Anterior cingulate cortex (tissue), 58 donors: ENCODE measurements at places on chromosomes 1 and 21.

DNA sequence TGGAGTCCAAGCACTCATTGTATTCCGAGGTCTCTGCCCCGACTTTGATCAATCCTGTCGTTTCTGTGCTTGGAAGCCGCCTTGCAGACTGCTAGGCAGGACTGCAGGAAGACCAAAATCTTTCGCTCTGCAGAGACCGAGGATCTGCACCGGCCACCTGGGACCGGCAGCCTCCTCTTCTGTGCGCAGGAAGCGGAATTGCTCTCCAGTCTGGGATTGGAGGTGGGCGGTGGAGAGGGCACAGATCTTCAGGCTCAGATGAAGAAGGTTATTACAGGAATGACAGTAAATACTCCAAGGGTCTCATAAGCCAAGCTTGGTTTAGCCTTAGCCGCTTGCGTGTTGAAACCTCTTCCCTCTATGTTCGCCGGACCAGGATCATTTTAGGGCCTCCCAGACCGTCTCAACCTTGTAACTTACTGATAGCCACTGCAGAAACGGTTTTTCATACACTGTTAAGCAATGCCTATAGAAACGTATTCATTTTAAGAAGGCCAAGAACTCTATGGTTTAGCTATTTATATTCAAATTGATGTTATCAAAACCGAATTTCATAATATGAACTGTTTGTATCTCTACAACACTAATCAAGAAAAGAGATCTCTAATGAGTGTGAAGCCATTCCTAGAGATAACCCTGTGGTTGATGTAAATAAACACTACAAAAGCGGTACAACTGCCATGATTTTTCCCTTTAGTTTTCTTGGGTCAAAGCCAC is 1.1 kb downstream of the MIA3 start:
- no peak for DNase-seq

DNA sequence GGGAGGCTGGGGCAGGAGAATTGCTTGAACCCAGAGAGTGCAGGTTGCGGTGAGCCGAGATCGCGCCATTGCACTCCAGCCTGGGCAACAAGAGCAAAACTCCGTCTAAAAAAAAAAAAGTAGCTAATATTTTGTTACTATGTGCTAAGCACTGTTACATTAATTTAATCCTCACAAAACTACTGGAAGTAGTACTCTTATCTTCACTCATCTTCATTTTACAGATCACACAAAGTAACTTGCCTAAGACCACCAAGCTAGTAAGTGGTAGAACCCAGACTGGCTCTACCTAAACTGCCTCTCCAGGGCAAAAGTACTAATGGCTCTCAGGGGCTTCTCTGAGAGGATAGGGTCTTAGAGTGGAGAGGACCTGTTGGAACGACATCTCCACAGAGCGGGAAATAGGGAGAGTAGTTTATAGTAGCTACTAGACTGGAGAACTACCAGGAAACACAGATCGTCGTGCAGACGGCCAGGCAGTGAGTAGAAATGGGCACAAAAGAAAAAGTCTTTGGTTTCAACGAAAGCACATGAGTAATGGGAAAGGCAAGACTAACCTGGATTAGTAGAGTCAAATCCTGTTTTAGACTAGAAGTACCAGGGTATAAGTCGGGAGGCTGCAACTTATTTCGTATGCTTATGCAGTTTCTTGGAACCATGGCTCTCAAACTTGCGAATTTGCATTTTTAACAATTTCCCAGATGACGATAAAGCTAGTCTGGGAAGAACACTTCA is 1.4 kb downstream of the CLCC1 start:
- DNase-seq = no peak

DNA sequence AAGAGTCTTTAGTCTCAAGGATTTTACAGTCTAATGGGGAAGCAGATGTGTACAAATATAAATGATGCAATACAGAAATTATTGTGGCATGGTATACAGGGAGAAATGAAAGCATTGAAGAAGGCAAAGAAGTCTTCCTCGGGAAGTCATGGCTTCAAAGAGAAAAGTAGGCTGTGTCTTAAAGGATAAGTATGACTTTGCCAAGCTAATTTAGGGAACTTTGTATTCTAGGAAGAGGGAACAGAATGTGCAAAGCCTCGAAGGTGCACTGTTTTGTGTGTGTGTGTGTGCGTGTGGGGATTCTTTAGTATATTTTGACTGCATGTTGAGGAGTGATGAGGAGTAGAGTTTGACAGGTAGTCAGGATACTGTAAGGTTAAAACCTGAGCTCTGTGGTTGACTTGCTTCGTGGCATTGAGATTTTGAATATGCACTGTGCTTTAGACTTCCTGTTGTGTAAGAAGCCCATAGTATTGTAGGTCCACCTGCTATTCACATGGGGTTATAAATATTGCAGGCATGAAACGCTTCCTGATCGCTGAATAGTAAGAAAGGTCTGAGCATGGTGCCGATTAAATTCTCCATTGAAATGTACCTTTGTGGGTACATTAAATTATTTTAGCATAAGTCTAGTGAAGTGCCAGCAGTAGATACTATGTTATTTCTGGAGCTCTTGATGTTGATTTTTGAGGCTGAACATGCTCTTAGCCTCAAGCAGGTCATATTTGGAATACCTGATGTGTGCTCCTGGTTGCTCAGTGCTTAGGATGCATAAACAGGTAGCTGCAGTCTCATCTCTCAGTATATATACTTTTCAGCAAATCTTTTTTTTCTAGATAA is 8.0 kb downstream of the SMAP2 start:
- DNase-seq = peak; percentile 19

DNA sequence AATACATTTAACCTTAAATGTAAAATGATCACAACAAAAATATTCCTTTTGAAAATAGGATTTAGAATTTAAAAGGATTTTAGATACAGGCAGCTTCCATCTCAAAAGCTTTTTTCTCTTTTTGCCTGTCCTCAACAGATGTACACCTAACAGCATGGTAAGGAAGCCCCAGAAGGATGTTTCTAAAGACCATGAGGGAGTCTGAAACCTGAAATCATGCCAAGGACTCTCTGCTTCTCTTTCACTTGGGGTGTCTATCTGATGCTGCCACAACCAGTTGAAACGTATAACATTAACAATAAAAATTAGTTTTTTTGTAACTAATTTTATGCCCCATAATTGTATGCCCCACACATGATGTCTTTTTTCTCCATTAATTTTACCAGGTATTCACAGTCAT is 5.4 kb upstream of the ZNF281 start:
- DNase-seq = no peak

DNA sequence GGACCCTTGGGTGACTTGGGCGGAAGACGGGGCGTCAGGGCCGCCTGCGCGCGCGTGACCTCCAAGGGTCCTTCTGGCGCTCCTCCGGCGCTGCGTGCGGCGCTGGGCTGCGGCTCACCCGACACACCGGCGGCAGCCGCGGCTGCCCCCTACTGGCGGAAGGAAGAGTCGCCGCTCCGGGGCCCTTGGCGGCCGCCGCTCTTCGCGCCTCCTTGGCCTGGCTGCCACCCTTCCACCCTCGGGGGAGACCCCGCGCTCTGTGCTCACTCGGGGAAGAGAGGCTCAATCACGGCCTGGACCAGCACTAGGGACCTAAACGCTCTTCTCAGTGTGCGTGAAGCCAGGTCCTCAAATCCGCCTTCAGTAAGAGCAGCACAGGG is 89.7 kb downstream of the DMRTA2 start:
- no peak for DNase-seq

DNA sequence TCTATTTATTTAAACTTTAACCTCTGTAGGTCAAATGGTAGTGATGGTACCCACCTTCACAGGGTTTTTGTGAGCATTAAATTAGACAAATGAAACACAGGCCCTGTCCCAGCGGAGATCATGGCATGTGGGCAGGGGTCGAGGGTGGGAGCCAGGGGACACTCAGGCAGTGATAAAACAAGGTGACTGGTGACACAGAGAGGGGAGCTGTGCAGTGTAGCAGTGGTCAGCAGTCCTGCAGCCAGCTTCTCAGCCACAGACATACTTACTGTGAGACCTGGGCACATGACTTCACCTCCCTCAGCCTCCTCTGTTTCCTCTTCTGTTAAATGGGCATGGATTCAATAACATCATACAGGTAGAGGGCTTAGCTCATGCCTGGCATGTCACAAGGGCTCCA is 44.9 kb downstream of the SRRM1 start:
- no peak for DNase-seq

GRCh38 chr1:181178241-181178879 is 89.9 kb downstream of the IER5 start:
- no peak for DNase-seq

DNA sequence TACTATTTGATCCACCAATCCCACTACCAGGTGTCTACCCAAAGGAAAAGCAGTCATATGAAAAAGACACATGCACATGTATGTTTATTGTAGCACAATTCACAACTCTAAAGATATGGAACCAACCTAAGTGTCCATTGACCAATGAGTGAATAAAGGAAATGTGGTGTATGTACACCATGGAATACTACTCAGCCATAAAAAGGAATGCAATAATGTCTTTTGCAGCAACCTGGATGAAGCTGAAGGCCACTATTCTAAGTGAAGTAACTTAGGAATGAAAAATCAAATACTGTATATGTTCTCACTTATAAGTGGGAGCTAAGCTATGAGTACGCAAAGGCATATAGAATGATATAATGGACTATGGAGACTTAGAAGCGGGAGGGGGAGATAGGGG is 12.6 kb downstream of the ADIPOR1 start:
- DNase-seq = no peak

DNA sequence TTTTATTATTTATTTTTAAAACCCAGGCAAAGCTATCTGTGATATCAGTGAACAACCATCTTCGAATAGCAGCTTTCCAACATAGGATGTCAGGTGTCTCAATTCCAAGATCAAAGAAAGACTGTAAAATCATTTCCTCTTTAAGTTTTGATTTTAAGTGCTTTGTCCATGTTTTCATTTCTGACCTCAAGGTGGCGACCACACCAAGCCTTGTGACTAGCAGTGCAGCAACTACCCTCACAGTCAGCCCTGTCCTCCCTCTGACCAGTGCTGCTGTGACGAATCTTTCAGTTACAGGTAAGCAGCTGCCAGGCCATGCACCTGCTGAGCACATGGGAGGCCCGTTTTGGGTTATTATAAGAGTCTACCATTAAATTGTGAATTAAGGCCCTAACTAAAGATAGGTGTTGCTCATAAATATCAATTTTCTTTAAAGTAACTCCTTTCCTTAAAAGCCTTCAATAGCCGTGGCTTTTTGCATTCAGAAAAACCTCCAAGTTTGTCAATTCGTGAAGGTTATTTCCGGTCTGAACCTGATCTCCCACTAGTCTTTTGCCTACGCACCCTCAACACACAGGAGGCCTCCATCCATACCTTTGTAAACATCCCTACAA is 117.0 kb downstream of the CD247 start:
- DNase-seq = no peak

DNA sequence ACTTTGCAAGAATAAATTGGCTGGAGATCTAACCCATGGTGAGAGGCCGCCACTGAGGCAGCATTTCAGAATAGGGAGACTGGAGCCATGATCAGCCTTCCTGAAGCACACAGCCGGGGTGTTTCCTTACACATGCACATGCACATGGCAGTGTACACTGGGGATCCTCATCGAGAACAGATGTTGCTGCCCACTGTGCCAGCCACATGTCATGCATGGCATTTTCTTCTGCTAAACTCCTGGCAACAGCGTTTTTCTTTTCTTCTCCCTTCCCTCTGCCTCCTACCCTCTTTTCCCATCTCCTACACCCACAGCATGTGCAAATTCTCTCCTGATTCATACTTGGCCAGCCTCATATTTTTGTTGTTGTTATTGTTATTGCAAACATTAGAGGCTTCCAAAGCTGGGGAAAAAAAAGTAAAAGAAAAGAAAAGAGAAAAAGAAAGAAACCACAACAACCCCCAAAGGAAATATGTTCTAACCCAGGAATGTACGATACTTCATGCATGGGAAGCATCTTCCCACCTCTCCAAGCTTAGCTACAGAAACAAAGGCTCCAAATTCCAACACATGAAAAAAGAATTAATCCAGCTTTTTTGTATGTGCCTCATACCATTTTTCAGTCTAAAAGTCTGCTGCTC is 344.0 kb downstream of the ASTN1 start:
- DNase-seq = no peak

GRCh38 chr1:58304346-58304975 is 242.1 kb downstream of the OMA1 start:
- DNase-seq = no peak

DNA sequence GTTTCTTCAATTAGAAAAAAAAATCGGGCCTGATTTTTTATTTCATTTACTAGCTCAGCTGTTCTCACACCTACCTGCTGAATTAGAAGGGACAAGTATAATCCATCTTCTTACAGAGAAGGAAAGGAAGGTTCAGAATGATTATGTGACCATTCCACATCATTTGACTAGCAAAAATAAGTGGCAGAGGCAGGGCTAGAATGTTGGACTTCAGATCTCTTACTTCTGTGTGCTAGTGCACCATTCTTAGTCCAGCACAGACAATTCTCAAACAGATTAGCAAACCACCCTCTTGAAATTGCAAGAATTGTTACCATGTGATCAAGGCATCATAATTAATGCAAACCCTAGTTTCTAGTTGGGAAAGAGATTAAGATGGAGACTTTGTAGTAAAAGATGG is 32.7 kb downstream of the CTH start:
- no peak for DNase-seq

GRCh38 chr21:41562101-41563000 is 54.4 kb upstream of the TMPRSS2 start:
- DNase-seq = no peak

DNA sequence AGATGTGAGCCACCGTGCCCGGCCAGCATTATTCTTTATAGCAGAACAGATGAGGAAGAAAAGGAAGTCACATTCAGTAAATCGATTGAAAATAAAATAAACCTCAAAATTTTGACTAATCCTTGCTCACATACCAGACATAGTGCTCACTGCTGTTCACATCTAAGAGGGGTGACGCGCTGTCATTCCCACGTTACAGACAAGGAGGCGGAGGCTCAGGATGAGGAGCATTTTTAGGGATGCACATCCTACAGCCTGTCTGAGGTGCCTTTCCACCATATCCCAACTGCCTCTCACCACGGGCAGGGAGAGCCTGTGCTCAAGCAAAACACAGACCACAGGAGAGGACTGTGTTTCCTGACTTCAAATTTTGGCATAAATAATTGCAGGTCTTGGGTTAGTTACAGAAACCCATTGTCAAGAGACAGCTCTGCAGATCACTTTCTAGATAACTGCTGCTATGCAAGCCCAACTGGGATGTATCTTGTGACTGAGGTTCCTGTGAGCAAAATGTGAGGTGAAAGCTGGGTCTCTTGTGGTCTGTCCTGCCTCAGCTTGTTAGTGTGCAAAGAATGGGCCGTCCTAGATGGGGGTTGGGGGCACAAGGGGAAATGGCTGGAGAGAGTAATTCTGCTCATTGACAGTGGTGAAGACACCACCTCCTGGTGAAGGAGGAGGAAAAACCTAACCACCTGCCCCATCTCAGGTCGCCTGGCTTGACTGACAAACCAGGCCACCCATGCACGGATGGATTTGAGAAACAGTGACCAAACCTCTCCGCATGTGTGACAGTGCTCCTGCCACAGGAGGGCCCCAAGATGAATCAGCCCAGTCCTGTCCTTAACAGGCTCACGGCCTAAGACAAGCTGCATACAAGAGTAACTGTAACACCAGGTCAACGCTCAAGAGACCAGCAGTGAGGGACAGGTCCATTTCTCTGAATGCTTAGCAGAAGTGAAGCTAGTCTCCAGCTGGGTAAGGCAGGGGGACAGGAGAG is 8.2 kb downstream of the TNN start:
- no peak for DNase-seq
